Stimulated activated CD8-positive, alpha-beta memory T cell treated with anti-CD3 and anti-CD28 coated beads, Interleukin-2, amount 100 ng/mL, for 48 hours (primary cell): ENCODE measurements at places on chromosomes 2 and 18.

GRCh38 chr2:196685792-196686191 lies 46.3 kb downstream of the CCDC150 start:
- DNase-seq = no peak

GRCh38 chr18:58902961-58903360 lies 38.3 kb downstream of the ZNF532 start:
- no peak for DNase-seq

- DNase-seq = no peak
These were observed 15.9 kb downstream of the GLS start for GRCh38 chr2:190896477-190896876.

- DNase-seq = no peak
These were observed 292.5 kb downstream of the NUP35 start for GRCh38 chr2:183416753-183417152.

DNA sequence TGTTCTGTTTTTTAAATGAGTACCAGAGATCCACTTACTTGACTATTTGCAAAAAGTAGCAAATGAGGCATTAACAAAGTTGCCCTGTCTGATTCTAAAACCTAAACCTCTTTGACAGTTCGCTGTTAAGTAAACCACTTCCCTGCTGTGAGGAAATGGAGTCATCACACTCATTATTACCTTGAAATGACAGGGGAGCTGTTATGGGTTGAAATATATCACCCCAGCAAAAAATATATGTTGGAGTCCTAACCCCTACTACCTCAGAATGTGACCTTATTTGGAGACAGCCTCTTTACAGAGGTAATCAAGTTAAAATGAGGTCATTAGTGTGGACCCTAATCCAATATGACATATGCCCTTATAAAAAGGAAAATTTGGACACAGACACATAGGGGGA lies 36.1 kb downstream of the DHRS9 start:
- DNase-seq = no peak

DNA sequence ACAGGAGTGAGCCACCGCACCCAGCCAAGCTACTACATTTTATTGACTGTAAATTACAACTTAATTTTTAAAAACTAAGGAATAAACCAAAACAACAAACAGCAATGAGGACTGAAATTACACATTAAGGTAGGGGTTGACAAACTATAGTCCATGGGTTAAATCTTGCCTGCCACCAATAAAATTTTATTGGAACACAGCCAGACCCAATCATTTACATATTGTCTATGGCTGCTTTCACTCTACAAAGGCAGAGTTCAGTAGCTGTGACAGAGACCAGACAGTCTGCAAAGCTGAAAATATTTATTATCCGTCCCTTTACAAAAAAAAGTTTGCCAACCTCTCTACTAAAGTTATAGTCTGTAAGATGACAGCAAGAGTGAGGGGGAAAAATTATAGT lies 24.3 kb upstream of the UGP2 start:
- DNase-seq = no peak

DNA sequence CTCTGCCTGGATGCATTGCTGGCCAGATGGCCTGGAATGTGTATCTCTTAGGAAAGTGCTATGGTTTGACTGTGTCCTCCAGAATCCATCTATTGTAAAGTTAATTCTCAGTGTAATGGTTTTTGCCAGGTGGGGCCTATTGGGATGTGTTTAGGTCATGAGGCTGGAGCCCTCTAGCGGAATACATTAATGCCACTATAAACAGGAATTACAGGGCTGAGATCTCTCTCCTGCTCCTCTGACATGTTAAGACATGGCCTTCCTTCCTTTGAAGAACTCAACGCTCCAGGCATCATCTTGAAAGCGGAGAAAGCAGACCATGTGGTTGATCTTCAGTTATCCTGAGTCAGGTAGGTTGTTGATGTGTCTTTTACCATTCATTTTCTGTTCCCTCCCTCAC lies 276.4 kb downstream of the RPIA start:
- no peak for DNase-seq

DNA sequence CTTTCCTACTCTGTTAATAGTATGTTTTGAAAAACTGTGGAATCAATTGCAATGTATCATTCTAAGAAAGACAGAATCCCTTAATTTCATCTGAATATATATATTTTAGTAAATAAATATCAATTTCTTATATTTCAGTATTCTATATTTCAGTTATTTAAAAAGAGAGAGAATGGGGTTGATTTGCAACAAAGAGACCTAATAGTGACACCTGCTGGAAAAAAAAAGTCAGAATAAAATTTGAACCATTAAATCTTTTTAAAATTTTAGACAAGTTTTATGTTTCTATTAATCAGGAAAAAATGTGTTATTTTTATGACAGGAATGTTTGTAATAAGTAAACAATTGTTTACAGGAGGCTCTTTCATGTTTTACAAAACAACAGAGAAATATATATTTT lies 20.7 kb upstream of the CCNT2 start:
- no peak for DNase-seq

GRCh38 chr2:227132986-227133385 lies 31.0 kb downstream of the COL4A4 start:
- DNase-seq = no peak

- no peak for DNase-seq
These were observed 3.1 kb upstream of the SPAG16 start for GRCh38 chr2:213281156-213281555.
